Epithelial cell of proximal tubule (primary cell): ENCODE measurements at places on chromosomes 2 and 18.
A peak's percentile ranks its signal among the peaks of the same experiment; 100 is the strongest.

DNA sequence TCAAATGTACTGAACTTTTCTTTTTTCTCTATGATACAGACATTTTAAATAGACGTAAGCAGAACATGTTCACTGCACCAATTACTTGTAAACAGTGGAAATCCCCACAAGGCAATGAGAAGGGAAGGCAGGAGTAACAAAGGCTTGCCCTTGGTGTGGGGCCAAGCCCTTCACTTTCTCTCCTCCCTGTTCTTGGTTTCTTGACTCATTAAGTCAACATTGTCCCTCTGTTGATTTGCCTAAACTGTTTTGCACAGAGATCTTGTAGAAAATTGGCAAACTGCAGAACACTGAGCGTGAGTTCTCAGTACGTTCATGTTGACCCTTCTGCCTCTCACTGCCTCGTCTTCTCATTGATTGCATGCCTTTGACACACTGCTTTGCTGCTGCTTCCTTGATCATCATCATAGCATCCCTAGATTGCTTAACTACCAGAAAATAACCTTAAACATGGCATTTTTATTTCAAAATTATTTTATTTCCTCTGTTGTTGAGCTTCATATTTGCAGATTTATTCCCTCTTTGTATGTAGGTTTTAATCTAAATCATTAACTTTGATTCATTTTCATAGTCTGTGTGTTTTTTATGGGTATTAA lies 257.7 kb downstream of the PTGR3 start:
- peak; percentile 86 for DNase-seq

DNA sequence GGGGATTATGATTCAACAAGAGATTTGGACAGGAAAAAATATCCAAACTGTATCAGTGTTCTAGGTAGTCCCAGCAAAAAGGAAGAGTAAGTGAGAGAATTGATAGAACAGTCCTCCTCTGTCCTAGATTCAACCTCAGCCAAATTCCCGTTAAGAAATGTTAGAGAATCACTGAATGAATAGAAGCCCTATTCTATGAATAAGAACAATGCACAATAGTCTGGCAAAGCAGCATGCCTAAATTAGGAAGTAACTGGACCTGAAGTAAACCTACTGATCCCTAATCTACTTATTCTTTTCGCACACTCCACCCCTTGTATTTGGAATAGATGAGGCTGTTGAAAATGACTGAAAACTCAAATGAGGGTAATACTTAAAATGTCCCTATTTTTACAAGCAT lies 1665.5 kb downstream of the LRP1B start:
- no peak for DNase-seq

DNA sequence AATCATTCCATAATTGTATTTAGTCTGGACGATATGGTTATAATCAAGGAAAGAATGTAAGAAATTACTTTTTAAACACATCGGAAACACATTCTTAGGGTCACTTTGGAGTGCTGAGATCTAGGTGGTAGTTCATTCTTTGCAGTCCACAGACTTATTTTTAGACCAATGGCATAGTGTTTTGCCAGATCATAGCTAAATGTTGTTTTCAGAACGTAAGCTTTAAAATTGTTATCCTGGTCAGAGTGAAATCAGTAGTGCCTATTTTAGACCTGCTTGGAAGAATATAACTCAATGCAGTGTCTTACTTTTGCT lies 4.3 kb downstream of the MYL12A start:
- no peak for DNase-seq

- peak; percentile 96 for DNase-seq
Measured at GRCh38 chr2:99974682-99975375, 167.6 kb downstream of the AFF3 start.

DNA sequence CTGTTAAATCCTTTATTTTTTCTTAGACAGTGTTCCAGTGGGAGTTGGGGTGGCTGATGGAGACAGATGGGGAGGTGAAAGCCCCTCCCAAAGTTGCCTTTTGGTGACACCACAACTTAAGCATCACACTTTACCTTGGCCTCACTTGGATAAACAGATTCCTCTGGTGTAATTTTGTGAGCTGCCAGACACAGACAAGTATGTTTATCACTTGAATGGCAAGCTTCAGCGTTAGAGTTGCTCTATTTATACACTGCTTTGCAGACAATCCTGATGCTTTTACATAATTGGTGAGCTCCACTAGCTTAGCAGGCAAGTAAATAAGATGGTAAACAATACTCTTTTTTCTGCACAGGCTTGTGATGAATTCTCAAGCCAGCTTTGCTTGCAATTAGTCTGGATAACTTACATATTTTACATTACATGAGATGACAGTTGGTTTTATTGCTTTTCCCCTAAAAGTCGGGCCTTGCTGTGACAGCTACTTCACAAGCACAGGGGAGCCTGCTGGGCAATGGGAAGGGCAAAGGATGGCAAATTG lies 226.2 kb downstream of the SLC8A1 start:
- no peak for DNase-seq

- DNase-seq, result no peak
Measured at GRCh38 chr2:37894601-37895000, 30.5 kb upstream of the RMDN2 start.

DNA sequence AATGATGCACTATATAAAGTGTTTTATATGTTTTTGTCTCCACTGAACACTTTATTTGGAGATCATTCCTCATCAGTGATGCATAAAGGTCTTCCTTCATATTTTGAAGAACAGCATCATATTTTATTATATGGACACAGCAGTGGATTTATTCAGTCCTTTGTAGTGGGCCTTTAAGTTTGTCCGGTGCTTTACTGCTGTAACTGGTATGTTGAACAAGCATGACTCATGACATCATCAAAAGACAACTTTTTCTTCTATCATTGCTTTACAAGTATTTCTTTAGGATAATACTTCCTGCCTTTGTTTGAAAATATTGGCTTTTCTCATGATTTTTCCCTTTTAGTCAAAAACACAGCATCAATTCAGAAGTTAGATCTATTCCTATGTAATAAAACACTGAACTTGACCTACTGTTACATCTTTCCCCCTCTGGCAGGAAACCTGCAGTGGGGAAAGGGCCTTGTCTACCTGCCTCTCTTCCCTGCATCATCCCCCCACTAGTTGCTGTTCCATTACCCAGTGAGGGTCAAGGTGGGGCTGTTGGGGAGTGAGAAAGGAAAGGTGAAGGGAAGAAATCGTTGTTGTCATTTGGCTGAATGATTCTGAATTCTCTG lies 241.2 kb downstream of the CYP26B1 start:
- DNase-seq, result no peak

GRCh38 chr2:79437433-79438267 lies 75.2 kb upstream of the CTNNA2 start:
- DNase-seq, result no peak

GRCh38 chr18:49214706-49215105 lies 245.7 kb downstream of the DYM start:
- no peak for DNase-seq
